NB4 (cell line): ENCODE measurements at places on chromosomes 16 and 17.

- peak; percentile 51 for DNase-seq
Observed at GRCh38 chr17:45284176-45285140, 22.6 kb upstream of the SPATA32 start.

GRCh38 chr17:33475594-33475993 lies 182.5 kb upstream of the ASIC2 start:
- no peak for DNase-seq

DNA sequence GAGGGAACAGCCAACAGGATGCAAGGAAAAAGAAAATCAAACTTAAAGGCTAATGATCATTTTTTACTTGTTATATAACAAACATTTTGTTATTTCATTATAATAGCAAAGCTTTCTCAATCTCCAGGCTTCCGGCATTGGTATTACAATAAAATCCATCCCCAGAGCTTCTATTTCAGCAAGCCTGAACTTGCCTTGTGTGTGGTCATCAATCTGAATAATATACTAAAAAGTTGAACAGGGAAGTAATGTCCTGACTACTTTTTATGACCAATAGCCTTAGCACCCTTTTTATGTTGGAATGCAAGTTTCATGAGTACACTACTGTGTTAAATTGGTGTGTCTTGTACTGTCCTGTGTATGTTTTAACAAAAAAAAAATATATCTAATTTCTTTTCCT lies 27.1 kb upstream of the VWA3A start:
- no peak for DNase-seq

GRCh38 chr16:8714174-8714573 lies 39.8 kb downstream of the ABAT start:
- DNase-seq: no peak

GRCh38 chr16:14502932-14503741 lies 126.9 kb downstream of the PARN start:
- no peak for DNase-seq

GRCh38 chr17:58755269-58755576 lies 431 bp upstream of the PPM1E start:
- no peak for DNase-seq

- DNase-seq: no peak
Observed at GRCh38 chr16:69482410-69482991, 58.1 kb downstream of the CYB5B start.

DNA sequence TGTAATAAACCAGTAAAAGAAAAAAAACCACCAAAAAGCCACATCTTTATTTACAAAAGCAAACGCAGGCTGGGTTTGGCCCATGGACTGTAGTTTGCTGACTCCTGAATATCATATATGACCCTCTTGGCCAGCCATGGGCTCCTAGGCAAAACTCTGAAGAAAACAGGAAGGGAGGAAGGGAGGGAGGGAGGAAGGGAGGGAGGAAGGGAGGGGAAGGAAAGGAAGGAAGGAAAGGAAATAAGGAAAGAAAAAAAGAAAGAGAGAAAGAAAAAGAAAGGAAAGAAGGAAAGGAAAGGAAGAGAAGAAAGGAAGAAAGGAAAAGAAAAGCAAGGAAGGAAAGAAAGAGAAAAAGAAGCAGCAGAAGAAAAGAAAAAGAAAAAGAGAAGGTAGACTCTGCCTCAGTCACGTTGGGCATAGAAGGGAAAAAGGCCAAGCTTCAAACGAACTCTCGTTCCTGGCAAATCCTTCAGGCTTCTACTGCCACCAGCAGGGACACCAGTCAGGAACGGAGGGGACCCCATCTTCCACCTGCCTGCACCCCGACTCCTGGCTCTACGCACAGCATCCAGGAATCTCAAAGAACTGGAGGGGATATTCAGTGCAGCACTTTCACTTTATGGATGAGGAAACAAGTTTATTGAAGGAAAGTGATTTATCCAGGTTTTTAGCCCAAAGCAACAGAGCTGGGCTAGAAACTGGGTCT lies 22.1 kb downstream of the CDC42EP4 start:
- DNase-seq: no peak

DNA sequence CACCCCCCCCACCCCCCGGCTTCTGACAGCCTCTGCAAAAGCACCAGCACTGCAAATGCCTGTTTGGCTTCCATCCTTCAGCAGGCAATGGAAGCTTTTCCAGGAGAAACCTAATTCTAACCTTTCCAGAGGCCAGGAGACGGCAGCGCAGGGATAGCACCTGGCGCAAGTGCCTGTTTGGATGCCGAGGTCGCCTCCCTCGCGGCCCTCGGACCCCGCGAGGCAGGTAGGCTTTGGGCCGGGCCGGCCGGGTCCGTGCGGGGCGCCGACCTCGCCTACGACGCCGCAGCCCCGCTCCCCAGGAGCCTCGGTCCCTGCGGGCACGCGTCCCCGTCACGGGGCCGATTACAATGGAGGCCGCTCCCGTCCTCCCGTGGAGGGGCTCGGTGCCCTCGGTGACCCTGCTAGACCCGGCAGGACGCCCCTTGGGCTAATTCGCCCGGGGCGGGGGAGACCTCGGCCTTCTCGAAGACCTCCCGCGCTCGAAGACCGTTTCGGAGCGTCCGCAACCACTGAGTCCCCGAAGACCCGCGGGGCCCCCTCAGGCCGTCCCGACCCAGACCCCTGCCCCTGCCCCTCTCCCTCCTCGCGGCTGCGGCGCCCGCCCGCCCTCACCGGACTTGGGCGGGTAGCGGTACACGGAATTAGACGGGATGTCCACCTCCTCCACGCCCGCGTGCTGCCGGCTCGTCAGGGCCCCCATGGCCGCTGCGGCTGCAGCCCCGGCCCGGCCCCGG lies 587 bp downstream of the RNF157 start:
- no peak for DNase-seq

DNA sequence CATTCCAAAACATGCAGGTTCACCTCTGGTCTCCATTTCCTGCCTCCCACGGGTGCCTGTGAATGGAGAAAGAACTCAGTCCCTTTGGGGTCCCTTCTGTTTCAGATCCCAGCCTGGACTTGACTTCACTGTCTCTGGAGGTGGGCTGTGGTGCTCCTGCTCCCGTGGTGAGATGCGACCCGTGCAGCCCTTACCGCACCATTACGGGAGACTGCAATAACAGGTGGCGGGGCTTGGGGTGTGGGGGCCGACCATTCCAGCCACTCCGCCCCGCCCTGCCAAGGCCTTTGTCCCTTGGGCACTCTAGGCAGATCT lies 10.5 kb downstream of the LPO start:
- no peak for DNase-seq

DNA sequence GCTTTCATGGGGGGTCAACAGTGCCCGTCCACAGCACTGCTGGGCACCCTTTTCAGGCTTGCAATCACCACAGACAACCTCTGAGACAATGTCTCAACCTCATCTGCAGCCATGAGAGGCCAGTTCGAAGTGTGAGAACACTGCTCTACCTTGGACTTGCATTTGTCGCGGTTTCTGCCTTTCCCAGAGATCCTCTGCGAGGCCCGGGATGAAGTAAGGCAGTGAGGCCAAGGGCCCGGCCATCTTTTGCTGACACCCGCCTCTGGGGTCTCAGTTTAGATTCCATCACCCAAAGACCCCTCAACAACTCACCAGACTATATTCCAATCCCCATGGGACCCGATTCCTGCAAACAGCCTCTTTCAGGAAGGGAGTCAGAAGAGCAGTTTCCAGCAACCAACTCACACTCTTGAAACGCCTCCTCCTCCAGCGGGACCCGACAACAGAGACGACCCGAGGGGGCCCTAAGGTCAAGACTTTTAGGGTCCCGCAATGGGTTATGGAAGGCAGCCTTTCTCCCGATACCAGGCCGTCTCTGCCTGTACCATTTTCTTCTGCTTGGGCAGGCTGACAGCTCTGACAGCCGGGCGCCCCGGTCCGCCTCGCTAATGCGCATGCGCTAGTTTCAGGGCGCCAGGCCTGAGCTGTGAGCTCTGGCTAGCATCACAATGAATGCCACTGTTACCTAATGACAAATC lies 576.0 kb downstream of the KCNJ18 start:
- DNase-seq: no peak

GRCh38 chr17:17778308-17779014 lies 58.3 kb downstream of the SREBF1 start:
- no peak for DNase-seq

GRCh38 chr17:57107498-57108101 lies 22.6 kb downstream of the AKAP1 start:
- peak; percentile 57 for DNase-seq

- DNase-seq: no peak
Observed at GRCh38 chr16:26824469-26824868, 242.3 kb upstream of the C16orf82 start.

DNA sequence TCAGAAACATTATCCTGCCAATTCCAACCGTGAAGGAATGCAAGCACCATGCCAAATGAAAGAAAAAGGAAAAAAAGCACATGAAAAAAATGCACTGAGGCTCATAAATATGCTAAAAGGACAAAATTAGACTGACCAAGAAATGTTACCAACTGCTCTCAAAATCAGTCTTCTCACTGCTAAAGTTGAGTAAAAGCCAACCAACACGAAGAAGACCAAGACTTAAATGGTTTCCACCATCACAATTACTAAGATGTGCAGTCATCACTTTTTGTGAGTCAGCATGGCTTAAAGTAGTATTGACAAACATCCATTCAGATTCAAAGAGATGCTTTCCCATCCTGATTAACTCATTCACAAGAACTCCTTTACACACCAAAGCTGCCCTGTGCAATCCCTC lies 16.4 kb downstream of the CDYL2 start:
- no peak for DNase-seq

- peak; percentile 79 for DNase-seq
Observed at GRCh38 chr17:2122641-2123302, 67.9 kb downstream of the HIC1 start.
